Activated T-cell treated with anti-CD3 and anti-CD28 coated beads for 4 hours (primary cell): ENCODE measurements at places on chromosomes 3 and 15.

DNA sequence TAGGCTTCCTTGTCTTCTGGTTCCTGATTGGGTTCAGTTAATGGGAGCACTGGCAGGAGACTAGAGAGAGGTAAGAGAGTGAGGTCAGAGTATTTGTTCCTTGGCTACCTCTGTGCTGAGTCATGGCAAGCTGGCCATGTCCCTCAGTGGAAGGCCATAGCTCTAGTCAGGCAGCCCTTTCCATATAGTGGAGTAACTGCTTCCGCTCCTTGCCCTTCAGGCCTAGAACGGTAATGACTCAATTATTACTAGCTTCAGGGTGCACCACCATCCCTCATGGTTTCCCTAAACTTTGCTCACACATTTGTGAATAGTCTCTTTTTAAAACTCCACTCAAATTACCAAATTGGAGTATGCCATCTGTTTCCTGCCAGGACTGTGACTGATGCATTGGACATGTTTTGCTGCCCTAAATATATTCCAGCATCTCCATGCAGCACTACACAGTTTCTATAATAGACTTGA is 10.5 kb upstream of the ANO10 start:
- no peak for DNase-seq

GRCh38 chr3:128879991-128880390 is 571 bp downstream of the ACAD9 start:
- DNase-seq: no peak

GRCh38 chr3:40417845-40418543 is 31.0 kb downstream of the ENTPD3 start:
- no peak for DNase-seq

GRCh38 chr3:106086038-106086437 is 217.2 kb upstream of the CBLB start:
- no peak for DNase-seq

DNA sequence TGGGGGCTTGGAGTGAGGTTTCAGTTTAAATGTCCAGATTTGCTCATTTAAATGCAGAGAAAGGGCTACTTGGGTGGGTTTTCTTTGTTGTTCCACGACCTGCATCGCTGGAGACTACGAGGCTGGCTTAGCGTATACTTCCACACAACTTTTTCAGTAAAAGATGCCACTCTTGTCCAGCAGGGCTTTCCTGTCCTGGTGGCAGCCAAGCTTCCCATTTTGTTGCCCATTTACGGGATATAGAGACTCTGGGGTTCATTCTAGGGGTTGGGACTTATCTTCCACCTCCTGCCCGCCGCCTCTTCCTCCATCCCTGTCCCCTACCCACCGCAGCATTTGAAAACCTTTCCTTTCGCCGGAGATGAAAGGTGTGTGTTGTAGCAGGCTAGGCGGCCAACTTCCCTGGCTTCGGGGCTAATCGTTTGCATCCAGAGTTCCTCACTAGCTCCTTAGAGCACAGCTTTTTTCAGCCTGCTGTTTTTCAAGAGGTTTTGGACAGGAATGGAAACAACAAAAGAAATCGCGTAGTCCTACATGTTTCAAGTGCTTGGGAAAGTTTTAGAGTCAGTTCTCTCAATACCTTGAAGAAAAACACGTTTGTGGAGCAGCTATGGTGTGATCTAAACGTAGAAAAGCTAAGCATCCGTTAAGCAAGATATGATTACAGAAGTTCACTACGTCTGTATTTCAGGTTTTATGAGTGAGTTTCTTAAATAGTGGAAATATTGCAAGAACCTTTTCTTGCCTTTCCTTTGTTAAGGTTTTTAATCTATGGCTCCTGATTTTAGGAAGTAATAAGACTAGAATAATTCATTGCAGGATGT is 843 bp downstream of the CHRNA5 start:
- no peak for DNase-seq

GRCh38 chr3:66706890-66707289 is 206.1 kb upstream of the LRIG1 start:
- DNase-seq: no peak

DNA sequence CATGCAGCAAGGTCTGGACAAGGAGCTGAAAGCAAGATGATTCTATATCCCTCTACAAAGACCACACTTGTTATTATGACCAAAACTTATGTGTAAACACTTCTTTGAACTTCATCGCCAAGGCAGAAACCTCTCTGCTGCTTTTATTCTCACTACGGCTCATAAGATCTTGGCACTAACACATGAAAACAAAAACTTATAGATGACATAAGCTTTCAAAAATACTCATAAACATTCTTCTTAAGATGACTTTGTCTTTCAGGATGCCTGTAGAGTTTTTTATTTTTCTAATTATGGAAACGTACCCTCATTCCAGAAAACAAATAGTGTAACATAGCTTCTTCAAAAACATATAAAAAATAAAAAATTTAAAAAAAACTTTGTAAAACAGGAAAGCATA is 12.5 kb upstream of the C15orf61 start:
- no peak for DNase-seq

- DNase-seq: no peak
These were observed 179.8 kb downstream of the MEX3B start for GRCh38 chr15:81865850-81866537.

DNA sequence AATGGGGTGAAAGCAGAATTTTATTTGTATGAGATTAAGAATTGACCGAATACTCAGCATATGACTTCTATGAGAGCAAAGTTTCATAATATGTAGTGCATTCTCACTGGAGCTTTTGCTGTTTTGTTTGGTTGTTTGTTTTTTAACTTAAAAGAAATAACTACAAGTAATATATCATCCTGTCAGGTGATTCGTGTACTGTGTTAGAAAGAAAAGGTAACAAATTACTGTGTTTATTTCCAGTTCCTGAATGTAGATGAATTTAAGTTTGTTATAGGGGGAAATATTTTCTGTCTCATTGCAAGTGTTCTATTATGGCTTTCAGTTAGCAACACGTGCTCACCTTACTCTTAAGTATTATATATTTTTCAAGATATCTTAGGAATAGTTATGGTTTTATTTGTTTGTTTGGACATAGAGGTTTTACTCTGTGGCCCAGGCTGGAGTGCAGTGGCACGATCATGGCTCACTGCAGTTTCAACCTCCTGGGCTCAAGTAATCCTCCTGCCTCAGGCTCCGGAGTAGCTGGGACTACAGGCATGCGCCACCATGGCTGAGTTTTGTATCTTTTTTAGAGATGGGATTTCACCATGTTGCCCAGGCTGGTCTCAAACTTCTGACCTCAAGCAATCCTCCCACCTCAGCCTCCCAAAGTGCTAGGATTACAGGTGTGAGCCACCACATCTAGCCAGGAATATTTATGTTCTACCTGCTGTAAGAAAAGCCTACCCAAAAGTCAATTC is 125.4 kb downstream of the FNDC3B start:
- no peak for DNase-seq

GRCh38 chr15:76809412-76810103 is 95.6 kb downstream of the SCAPER start:
- DNase-seq: no peak
